ENCODE measurements at places on chromosomes 5 and 9.

GRCh38 chr9:14238079-14238478 is 75.9 kb downstream of the NFIB start:
- no peak for DNase-seq

DNA sequence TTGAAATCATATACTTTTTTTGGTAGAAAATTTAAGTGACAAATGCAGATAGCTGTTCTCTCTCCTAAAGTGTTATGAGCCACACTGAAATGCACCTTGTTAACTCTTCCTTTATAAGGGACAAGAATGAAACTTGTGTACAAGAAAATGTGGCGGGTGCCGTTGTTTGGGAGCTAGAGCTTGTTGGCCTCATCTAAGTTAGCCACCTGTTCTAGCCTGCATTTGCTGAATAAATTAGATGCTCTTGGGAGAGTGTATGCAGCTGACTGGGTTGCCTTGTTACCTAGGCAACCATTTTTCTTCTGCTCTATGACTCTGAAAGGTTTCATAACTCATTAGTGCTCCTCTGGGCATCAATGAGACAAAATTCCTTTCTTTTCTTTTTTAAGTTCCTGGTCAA is 174.3 kb downstream of the TAF11L14 start:
- no peak for DNase-seq

- DNase-seq: peak; percentile 34
Measured at GRCh38 chr5:8634219-8634618, 765.3 kb downstream of the MTRR start.

DNA sequence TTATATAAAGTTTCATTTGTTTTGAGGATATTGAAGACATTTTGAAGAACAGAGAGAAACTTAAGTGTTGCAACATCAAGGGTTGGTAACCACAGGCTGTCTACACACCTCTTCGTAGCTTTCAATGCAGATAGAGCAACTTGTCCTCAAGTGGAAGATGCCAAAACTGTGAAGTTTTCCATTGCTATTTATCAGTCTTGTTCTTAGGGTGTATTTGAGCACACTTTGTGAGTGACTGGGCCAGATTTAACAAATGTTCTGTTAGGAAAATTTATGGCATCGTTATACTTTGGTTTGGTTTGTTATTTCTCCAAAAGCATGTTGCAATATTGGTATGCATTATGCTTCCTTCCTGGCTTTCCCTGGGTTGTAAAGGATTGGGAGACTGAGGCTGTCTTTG is 31.6 kb downstream of the NNT start:
- no peak for DNase-seq

DNA sequence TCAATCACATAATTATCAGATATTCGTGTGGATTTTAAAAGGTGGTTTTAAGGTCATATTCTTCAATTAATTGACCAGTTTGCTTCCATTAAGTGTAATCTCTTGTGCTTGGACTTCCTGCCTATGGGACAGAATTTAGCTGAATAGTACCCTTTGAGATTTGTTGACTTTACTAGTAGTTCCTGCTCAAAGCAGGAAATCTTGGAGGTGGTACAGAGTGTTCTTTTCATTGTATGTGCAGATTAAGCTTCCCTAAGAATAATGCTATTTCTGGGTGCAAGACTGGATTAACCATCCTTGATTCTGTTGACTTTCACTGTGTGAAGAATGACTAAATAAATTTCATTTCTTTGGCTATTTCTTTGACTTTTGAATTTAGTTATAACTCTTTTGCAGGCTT is 45.4 kb upstream of the ELL2 start:
- DNase-seq: peak; percentile 4

GRCh38 chr5:111237470-111237869 is 13.3 kb downstream of the CAMK4 start:
- no peak for DNase-seq

GRCh38 chr5:111463311-111463710 is 49.0 kb downstream of the STARD4 start:
- DNase-seq: peak; percentile 11

GRCh38 chr5:99929067-99929805 is 605.9 kb upstream of the FAM174A start:
- DNase-seq: no peak

GRCh38 chr9:131769361-131769760 is 29.5 kb upstream of the RAPGEF1 start:
- no peak for DNase-seq

DNA sequence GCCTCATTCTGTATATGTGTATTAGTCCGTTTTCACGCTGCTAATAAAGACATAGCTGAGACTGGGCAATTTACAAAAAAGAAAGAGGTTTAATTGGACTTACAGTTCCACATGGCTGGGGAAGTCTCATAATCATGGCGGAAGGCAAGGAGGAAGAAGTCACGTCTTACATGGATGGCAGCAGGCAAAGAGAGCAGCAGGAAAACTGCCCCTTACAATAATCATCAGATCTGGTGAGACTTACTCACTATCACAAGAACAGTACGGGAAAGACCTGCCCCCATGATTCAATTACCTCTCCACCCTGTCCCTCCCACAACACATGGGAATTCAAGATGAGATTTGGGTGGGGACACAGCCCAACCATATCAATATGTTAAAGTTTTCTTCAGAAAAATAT is 49.8 kb upstream of the GPBP1 start:
- no peak for DNase-seq

DNA sequence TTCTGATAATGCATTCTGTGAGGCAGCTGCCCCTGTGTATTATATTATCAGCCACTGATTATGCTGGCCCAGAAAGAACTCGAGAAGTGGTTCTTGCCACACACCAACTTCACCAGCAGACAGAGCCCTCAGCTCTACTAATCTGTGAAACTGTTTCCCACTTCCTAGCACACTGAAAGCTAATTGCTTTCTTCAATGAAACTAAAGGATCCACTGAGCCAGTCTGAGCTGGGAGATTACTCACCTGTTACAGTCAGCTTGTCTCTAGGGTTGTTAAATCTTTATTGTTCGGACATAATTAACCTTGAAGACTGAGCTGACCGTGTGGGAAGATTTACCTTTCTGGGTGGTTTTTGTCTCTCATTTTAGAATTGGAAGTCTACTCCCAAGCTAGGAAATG is 263.2 kb downstream of the KCTD16 start:
- peak; percentile 3 for DNase-seq

DNA sequence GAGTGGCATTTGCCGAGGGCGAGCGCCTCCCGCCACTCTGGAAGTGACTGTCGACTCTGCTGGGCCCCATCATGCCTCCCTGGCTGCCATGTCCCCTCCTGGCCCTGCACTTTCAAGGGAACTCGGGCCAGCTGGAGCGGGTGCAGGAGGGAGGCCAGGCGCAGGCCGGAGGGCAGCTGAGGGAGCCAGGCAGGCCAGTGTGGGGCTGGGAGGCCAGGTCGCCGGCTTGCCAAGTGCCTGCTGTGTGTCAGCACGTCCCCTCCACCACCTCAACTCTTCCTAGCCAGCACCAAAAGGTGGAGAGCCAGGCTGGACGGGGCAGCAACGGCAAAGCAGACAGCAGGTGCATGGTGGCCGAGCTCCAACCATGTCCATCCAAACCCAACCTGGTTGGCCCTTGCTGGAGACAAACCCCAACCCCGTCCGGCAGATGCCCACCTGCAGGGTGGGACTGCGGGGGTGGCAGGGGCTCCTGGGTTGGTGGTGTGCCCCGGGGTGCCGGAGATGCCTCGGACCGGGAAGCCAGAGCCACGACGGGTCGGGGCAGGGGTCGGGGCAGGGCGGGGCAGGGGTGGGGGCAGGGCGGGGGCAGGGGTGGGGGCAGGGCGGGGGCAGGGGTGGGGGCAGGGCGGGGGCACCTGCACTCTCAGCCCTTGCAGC is 36.5 kb upstream of the EGFL7 start:
- DNase-seq: peak; percentile 55

DNA sequence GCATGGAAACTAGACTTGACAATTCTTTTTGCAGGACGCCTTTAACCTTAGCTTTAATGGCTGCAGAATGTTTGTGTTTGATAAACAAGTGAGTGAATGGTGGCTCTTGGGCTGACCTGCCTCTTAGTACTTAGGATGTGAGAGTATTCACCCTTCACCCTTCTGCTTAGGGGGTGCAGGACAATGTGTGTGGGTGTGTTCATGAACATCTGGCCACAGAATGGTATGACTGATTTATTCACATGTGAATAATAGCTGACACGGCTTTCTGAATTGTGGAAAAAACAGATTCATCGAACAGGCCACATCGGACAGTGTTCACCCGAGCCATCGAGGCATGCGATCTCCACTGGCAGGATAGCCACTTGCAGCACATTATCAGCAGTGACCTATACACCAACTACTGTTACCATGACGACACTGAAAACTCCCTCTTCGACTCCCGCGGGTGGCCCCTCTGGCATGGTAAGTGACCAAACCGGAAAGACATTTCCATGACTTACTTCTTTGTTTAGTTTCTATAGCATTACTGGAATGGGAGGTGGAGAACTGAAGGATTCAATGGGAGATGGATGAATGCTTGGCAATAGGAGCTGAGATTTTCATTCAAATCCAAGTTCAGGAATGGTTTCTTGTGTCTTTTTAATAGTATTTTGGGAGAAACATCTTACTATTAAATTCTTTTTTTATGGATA is 193.6 kb downstream of the ZSWIM6 start:
- DNase-seq: no peak

- DNase-seq: no peak
Measured at GRCh38 chr9:84779883-84780282, 110.4 kb downstream of the NTRK2 start.

- no peak for DNase-seq
Measured at GRCh38 chr9:15116130-15116580, 190.9 kb downstream of the TTC39B start.

DNA sequence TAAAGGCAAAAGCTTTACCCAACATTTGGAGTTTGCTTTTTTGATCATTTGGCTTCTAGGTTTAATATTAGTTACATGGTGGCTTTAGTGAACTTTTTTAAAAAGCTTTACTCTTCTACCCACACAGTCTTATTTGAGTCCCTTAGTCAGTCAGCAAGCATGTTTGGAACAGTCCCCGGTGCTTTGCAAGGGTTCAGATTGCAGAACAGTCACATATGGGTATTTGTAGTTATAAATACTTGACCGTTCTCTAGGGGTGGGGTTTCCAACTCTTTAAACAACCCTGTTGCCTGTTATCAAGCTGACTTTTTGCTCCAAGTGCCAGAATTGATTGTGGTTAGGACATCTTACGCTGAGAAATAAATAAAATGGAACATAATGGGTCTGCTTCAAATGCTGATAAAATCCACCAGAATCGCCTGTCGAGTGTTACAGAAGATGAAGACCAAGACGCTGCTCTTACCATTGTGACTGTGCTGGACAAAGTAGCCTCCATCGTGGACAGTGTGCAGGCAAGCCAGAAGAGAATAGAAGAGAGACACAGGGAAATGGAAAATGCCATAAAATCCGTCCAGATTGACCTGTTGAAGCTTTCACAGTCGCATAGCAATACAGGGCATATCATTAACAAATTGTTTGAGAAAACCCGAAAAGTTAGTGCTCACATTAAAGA is at the start of gene CAVIN4:
TSS of gene CAVIN4 (plus strand) at position 304 of the 673 bp plus-strand sequence. CDS start at position 369, 65 bp downstream.
- DNase-seq: no peak

DNA sequence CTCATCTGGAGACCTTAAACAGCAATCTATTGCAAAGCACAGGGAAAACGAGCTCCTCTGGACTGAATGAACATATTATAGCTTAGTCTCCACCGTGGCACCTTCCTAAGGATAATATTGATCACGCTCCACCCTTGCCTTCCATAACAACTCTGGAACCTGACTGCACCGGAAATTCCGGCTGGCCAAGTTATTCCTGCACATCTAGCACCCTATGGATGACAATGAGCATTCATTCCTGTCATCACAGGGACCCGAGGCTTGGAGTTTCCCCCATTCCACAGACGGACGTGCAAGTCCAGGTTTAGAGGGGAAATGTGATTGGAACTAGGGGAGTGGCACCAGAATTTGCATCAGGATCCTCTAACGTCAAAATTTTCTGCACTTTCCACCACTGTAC is 27.5 kb downstream of the STK10 start:
- DNase-seq: no peak

DNA sequence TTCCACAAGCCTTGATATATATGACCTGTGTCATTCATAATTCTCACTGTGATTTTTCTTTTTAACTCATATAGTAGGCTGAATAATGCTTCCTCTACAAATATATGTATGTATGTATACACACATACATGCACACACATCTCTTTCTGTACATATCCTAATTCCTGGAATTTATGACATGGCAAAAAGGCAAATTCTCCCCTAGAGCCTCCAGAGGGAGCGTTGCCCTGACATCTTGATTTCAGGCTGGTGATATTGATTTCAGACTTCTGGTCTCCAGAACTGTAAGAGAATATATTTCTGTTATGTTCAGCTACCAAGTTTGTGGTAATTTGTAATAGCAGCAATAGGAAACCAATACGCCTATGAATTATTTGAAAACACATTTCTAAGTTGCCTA is 166.6 kb upstream of the GAS1 start:
- DNase-seq: no peak

DNA sequence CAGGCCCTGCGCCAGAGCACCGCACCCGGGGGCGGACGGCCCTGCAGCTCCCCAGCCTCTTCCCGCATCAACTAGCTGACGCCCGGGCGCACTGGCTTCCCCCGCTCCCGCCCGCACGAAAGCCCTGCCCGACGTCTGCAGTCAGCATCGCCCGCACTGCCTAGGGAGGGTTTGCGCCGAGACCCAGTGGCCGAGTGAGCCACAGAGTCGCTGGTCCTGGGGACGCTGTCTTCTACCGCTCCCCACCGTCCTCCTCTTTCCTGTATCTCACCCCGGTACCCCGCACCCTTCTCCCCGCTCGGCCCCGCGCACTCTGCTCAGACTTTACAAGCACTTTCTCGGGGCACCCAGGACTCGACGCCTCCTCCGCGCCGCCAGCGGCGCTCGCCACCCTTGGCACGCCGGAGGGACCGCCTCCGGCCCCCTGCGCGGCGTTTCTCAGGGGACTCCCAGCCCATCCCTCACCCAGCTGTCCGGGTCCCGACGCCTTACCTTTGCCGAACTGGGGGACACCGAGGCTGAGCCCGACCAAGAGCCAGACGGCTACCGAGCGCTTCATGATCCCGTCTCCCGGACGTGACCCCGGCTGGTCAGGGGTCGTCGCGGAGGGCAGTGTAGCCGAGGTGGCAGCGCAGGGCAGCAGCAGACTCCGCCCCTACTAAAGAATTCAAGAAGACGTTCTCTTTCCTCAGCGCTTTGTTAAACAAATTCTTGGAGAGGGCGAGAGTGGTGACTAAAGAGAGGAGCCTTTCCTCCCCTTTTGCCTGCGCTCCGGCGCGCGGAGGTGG is 670 bp downstream of the EDIL3 start:
- peak; percentile 79 for DNase-seq

Measured in NCI-H1417 (cell line).